Naive thymus-derived CD4-positive, alpha-beta T cell (primary cell): ENCODE measurements at places on chromosomes 16 and 17.

GRCh38 chr17:39556423-39556822 lies 51.3 kb downstream of the NEUROD2 start:
- no peak for DNase-seq

DNA sequence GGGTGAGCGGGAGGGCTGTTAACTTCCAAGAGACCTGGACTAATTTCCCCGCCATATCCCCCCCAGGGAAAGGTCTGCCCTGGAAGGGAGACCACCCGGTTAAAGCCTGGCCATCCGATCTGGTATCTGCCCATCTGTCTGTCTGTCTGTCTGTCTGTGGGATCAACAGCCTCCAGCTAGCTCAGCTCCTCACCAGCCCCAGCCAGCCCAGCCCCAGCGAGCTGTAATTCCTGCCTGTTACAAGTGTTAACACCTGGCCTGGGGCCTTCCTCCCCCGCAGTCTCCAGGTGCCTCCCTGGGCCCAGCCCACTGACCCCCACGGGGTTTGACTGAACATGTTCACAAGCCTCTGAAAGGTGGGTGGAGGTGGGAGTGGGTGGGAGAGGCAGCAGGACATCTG lies 4.0 kb downstream of the WNT3 start:
- no peak for DNase-seq

DNA sequence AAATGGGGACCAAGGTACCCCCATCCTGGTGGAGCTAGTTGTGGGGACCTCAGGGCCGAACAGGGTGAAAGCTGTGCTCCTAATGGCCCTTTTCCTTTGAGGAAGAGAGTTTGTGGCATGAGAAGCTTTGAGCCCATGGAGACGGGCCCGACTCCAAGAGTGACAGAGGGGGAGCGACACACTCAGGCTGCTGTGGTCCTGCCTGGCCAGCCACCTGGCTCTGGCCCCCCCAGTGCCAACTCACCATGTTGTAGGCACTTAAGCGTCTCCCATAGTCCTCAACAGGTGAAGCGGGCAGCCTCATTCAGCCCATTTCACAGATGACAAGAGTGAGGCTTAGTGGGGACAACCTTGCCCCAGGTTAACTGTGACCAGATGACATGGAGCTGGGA lies 1.6 kb downstream of the IL21R start:
- no peak for DNase-seq

DNA sequence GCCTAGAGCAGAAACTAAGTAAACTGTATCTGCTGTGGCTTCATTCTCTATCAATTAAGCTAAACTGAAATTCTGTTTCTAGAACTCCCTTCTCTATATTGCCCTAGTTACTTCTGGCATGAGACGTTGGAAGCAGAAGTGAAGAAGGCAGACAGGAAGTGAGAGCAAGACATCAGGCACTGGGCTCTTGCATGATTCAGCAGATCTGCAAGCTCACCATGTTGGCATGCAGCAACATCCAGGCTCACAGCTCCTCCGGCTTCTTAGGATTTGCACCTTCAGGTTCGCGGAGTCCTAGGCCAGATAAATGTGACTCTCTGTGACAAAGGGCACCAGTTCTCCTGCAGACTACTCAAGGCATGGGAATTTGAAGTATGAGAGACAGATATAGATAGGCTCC lies 148.3 kb downstream of the CDH8 start:
- DNase-seq: no peak

GRCh38 chr16:22053921-22054341 lies 38.4 kb upstream of the VWA3A start:
- DNase-seq: no peak

DNA sequence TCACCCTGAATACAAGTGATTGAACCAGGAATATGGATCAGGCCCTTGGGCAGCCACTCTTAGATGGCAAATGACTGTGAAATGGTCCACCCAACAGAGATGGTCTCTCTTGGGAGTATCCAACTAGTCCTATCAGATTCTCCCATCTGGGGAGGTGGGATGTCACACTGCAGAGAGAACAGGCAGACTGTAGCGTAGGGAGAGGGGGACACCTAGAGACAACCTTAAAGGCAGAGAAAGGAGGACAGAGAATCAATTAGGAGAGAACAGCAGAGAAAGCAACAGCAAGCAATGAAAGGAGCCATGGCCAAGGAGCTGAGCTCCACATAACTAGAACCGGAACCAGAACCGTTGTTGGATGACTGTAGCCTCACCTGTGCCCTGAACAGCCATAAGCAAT lies 37.2 kb downstream of the IQCK start:
- DNase-seq: no peak

DNA sequence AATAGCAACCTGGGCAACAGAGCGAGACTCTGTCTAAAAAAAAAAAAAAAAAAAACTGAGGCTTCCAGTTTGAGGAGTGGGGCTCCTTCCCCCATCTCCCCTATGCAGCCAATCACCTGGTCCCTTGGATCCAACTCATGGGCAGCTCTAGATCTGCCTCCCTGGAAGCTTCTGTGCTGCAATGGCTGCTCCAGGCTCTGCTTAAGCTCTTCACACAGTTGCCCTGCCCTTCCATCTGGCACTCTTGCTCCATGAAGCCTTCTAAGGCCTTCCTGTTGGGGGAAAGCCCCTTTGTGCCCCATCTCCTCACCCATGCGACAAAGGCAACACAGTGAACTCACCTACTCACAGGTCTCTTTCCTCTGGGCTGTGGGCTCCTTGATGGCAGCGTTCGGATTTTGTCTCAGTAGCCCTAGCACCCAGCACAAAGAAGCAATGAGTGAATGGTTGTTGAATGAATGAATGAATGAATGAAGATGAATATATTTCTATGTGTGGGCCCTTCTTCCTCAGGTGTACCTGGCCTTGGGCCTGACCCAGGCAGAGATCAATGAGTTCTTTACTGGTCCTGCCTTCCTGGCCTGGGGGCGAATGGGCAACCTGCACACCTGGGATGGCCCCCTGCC lies 1.9 kb downstream of the NAGLU start:
- DNase-seq: no peak

DNA sequence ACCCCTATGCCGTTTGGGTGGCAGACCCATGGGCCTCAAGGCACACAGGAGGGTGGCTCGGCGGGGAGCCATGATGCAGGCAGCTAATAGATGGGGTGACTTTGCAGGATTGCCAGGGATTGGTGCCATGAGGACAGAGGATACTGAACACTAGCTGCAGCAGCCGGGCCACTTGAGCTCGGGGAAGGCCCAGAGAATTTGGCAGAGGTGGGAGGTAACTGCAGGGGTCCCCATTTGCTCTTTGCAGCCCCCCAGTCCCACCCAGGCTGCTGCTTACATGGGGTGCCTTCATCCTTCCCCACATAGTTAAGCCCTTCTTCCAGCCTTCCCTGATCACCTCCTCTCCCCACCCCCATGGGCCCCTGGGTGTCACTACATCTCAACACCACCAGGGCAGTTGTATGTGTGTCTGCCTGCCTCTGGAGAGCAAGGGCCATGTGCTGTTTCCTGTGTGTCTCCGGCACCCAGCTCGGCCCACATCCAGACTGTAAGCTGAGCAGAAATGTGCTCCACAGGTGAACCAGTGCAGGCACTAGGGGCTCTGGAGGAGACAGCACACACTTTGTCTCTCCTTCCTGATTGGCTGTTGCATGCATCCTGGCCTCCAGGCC lies 52.0 kb downstream of the SREBF1 start:
- DNase-seq: no peak
